ENCODE measurements at places on chromosomes 4 and X. TPM values are rescaled to one million over a fixed set of nuclear protein-coding genes. Genes with fewer than 3 reads are reported as not detected.

The TLR7 gene
- 4.5 TPM for total RNA-seq

- DNase-seq: peak; percentile 56
Measured at GRCh38 chr4:165874791-165875371, 1.8 kb downstream of the TLL1 start.

The MAGIX gene
- 1.0 TPM for total RNA-seq

- no peak for DNase-seq
Measured at GRCh38 chrX:149527705-149528104, 13.1 kb upstream of the EOLA1 start.

The GAGE2A gene
- total RNA-seq: not detected

Data from sciatic nerve (tissue), 2 donors.